Occipital lobe (tissue), 3 donors: ENCODE measurements at places on chromosomes 1 and 21.

GRCh38 chr1:82371844-82372498, 571.2 kb downstream of the ADGRL2 start:
- DNase-seq = no peak

DNA sequence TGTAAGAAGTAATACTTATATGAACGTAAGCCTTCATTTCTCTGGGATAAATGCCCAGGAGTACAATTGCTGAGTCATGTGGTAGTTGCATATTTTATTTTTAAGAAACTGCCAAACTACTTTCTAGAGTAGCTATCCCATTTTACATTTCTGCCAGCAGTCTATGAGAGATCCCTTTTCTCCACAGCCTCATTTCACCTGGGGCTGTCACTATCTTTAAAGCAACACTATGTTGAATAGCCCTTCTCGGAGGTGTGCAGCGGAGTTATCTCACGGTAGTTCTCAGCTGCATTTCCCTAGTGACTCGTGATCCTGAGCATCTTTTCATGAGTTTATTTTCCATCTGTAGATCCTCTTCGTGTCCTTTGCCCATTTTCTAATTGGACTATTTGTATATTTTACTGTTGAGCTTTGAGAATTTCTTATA, 93.4 kb downstream of the ADARB1 start:
- no peak for DNase-seq

- no peak for DNase-seq
These were observed 20.3 kb downstream of the ENO1 start for GRCh38 chr1:8858112-8858668.

DNA sequence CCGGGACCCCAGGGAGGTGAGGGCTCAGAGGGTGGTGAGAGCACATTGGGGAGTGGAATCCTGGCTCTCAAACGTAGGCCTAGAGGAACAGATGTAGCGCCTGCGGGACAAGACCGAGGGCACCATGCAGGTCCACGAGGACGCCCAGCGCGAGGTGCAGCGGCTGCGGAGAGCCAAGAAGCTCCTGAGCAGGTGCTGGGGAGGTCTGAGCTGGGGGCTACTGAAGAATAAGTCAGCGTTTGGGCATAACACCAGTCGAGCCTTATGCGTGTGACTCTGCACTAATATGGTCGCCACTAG, 2.6 kb upstream of the NBPF3 start:
- DNase-seq = no peak

GRCh38 chr1:159188375-159188788, 16.3 kb upstream of the ACKR1 start:
- no peak for DNase-seq

- no peak for DNase-seq
These were observed 916 bp downstream of the F3 start for GRCh38 chr1:94540440-94541245.

- no peak for DNase-seq
These were observed 20.8 kb downstream of the EVI5 start for GRCh38 chr1:92764116-92764515.

- no peak for DNase-seq
These were observed 223.6 kb downstream of the LRRC7 start for GRCh38 chr1:69791311-69791710.

DNA sequence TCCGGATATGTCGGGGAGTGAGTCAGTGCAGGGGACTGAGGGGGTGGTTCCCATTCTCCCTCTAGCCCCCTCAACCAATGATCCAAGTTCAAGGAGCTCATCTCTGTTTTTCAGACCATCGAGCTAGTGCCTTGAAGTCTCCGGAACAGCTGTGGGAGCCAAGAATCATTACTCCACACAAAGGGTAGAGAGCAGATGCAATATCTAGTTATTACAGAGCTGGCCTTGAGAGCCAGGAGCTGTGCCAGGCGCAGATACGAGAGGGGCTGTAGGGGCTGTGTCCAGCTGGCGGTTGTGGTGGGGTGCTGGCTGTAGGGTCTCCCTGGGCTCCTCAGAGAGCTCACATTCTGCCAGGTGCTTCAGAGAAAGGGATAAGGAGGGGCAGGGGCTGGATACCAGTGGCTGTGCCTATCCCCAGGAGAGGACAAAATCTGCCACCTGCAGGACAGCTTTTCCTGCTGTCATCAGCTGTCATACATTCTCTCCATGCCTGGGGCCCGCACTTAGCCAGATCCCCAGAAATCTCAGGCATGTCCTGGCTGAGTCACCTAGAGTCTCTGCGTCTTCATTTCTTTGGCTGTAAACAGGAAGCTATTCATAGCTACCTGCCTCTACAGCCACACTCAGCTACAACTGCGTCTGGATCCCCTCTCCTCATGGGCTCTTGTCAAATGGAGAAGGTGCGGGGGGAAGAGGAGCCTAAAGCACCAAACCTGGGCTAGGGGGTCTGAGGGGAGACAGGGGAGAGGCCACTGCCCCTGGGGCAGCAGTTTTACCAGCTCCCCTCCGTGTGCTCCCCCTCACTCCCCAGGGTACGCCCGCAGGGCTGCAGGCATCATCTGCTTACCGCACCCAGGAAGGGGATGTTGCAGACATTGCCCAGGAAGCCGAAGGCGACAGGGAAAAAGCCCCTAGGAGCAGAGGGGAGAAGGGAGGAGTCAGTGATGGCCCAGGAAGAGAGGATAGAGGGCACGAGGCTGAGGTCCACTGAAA, 2.4 kb upstream of the KISS1 start:
- DNase-seq = no peak
